ENCODE measurements at places on chromosomes 13 and 19. TPM values are rescaled to one million over a fixed set of nuclear protein-coding genes. Genes with fewer than 3 reads are reported as not detected.

DNA sequence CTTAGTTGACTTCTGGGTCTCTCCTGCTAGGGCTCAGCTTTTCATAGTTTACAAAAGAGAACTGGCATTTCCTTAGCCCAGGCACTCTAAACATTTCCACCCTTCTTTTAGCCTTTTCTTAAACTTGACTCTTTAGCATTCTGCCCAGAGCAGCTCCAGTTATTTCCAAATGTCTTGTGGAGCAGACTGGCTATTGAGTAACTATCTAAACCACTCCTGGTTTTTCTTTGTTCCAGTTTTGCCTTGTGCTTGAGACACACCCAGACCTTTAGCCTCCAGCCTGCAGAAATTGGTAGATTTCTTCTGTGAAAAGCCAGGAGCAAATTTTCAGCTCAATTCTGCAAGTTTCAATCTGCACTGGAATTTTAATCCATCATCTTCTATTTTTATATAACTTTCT is 1813.1 kb downstream of the OLFM4 start:
- no peak for DNase-seq

DNA sequence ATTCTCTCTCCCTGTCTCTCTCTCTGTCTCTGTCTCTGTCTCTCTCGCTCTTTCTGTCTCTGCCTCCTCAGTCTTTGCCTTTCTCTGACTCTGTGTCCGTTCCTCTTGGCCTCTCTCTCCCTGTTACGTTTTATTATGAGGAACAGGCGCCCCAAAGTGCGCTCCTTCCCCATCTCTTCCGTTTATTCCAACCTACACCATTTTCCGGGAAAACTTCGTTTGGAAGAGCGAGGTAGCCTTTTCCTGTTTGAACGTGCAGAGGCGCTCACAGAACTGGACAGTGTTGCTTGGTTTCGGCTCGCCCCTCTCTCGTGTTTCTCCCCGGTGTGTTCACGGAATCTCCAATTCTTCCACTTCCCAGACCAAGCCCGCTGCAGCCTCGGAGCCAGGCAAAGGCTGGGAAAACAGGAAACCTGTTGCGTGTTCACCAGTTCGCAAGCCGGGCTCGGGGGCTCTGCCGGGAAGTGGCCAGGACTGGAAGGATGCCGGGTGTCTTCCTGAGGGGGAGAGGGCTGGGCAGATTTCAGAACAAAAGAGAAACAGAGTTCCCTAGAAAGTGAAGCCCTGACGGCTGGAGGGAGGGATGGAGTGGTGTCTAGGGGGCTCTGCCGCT is 605 bp downstream of the TMEM255B start:
- no peak for DNase-seq

- peak; percentile 64 for DNase-seq
Measured at GRCh38 chr19:45508417-45508860, 1.2 kb downstream of the VASP start.

C1QTNF9 gene
- not detected for total RNA-seq

TMEM255B gene
- 1.4 TPM for total RNA-seq
